ENCODE measurements at places on chromosomes 13 and 19.

- no peak for DNase-seq
These were observed 1.1 kb upstream of the FARP1 start for GRCh38 chr13:98141509-98142379.

- peak; percentile 47 for DNase-seq
These were observed 5.7 kb downstream of the SHISA7 start for GRCh38 chr19:55437410-55437809.

DNA sequence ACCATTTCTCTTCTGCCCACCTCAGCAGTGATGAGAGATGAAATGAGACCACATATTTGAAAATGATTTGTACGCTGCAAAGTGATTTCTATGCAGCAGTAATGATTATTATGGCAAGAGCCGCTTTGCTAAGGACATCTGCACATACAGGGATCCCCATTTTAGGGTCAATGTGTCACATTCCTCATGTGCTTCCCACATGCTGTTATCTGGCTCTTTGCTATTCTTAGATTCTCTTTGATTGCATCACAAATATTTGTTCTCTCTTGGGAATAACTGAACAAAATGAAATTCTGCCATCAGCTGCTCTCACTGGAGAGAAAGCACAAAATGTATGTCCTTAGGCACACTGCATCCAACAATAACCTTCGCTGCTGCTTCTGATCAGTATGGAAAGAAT, 209.5 kb upstream of the IPO5 start:
- no peak for DNase-seq

GRCh38 chr13:107867701-107868661, 347.4 kb downstream of the LIG4 start:
- peak; percentile 16 for DNase-seq

- no peak for DNase-seq
These were observed 8.5 kb upstream of the SLC25A15 start for GRCh38 chr13:40780822-40781401.

DNA sequence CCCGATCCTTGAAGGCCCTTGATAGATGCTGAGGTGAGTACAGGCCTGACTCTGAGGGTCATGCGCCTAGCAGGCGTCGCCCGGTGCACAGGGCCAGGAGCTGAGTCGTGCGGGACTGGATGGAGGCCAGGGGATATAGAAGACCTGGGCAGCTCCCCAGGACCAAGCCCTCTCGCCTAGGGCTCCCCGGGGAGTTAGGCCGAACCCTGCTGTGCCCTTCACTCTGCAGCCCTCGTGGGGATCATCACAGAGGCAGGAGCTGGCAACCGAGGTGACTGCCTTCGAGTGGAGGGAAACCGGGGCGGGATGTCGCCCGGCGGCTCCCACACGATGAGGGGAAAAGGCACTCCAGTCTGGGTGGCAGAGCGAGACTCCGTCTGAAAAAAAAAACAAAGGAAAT, 11.7 kb downstream of the CSNK1G2 start:
- DNase-seq, result no peak

DNA sequence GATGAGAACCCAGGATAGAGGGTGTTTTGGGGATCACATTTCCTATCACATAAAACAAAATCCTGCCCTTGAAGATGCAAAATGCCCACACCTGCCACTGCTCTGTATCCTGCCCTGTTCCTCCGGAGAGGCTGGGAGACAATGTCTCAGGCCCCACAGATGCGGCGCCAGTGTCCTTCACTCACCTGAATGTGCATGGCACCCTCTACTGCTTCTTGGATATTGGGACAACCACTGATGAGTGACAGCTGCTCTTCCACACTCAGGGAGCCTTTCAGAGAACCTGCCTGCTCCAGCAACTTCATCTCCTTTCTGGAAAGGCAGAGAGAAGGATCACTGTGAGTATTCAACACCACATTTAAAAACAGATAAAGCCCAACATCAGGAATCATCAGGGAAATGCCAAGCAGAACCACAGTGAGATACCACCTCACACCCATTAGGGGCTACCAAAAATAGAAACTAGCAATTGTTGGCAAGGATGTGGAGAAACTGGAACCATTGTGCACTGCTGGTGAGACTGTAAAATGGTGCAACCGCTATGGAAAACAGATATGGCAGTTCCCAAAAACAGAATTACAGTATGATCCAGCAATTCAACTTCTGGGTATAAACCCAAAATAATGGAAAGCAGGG, 36.4 kb downstream of the CRYL1 start:
- peak; percentile 30 for DNase-seq

DNA sequence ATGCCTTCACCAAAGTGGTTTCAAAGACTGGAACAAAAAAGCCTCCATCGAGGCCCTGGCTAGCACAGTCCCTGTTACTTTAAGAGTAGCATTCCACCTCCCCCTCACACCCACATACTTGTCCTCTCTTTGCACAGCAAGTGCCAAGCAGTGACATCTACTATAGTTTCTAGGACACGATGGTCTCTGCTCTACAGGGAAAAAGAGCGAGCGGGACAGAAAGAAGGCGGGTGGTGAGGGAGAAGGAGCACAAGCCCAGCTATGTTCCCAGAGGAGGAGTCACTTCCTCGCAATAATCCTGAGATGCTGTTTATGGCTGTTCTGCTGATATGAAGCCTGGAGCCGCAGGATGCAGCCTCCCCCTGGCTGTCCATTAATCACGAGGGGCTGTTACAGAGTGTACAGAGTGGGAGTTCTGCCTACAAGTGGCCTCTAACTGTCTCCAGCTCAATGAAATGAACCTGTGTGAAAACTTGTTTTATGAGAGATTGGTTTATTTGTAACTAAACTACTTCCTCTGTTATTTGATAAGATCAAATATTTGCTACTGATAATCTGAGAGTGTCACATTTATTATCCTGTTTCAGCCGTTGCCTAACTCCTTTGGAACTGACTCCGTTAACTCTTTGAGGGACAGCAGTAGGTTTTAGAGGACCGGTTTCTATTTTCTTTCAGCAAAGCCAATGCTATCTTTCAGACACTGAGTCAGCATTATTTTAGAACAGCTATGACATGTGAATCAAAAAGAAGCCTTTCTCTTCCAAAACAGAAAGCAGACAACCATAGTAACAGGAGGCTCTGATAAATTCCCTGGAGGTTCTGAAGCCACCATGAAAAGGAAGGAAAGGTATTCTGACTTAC, 208.0 kb downstream of the SPRY2 start:
- no peak for DNase-seq

DNA sequence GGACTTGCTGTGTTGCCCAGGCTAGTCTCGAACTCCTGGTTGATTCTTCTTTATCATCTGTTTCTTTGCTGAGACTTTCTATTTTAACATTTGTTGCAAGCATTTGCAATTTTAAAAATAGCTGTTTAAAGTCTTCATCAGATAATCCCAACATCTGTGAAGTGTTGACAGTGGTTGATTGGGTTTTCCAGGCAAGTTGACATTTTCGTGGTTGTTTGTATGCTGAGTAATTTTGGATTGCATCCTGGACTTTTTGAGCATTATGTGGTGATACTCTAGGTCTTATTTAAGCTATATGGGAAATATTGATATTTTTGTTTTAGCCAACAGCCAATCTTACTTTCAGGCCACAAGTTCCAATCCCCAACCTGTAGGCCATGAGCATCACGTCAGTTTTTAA, 25.1 kb downstream of the AP1M1 start:
- no peak for DNase-seq

- DNase-seq, result no peak
These were observed 69.5 kb upstream of the TDRD3 start for GRCh38 chr13:60327511-60327910.

DNA sequence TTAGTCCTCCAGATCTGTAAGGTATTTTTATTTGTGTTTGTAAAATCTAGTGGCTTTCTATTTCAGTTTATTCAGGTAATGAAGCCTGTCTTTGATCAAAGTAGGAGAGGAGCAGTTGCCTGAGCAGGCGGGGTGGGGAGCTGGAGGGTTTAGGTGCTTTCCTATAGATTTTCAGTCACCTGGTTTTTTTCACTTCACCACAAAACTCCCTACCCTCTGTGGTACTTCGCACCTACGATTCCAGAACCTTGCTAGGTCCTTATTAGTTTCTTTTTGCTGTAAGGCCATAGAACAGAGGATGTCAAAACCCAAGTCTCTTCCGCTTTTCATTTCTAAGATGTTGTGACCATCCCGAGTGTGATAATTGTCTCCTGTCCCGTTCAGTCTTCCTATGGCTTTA, 26.6 kb downstream of the SLAIN1 start:
- DNase-seq, result peak; percentile 18

DNA sequence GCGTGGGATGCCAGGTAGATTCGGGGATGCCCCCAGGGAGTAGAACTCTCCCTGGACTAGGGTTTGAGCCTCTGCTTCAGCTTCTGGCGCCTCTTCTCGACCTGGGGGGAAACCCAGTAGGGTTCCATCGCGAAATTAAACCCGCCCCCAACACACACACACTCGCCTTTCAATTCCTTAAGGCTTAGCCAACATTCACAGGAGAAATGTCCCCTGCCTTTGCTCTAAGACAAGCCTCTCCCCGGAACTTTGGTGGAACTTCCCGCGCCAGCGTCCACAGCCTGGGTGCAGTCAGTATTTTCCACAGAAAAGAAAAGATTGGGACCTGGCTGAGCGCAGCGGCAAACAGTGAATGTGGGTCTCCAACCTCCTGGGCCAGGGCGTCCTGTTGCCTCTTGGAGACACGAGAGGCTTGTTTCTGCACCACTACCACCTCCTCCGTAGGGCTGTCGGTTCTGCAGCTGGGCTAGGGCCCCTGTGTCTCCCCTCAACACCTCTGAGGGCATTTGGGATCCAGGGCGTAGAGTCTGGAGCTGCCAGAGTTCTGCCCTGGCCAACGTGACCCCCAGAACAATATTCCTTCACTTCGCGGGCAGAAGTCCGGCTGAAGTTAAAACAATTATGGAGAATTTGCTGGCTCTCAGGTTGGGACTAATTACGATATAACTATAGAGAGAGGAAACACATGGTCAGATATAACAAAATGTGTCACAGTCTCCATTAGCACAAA, 3.2 kb downstream of the PDX1 start:
- no peak for DNase-seq

GRCh38 chr13:90401150-90401549, 946.3 kb upstream of the MIR17HG start:
- DNase-seq, result no peak

- no peak for DNase-seq
These were observed 183.7 kb downstream of the TEX29 start for GRCh38 chr13:111503905-111504695.

GRCh38 chr19:35123573-35123972, 8.0 kb downstream of the FXYD3 start:
- no peak for DNase-seq

DNA sequence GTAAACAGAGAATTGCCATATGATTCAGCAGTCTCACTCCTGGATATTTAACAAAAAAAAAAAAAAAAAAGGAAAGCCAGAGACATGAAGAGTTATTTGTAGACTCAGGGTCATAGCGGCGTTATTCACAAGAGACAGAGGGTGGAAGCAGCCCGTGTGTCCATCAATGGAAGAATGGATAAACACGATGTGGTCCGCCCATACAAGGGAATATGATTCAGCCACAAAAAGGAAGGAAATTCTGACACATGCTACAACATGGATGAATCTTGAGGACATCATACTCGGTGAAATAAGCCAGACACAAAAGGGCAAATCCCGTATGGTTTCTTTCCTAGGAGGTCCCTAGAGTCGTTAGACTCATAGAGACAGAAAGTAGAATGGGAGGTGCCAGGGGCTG, 14.8 kb downstream of the ACSBG2 start:
- DNase-seq, result no peak

GRCh38 chr19:12140545-12141404, 625 bp upstream of the ZNF20 start:
- DNase-seq, result peak; percentile 93

GRCh38 chr19:3378352-3379150, 12.2 kb downstream of the NFIC start:
- DNase-seq, result no peak

DNA sequence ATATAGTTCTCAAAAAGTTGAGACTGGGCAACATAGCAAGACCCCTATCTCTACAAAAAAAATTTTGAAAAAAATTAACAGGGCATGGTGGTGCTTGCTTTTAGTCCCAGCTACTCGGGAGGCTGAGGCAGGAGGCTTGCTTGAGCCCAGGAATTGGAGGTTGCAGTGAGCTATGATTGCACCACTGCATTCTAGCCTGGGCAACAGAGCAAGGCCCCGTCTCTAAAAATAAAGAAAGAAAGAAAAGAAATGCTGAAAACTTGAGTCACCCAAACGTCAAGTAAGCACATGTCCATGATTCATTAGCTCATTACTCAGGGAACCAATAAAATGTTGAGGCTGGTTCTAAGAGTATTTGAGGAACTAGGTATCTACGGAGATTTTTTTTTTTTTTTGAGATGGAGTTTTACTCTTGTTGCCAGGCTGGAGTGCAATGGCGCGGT, 33.9 kb upstream of the SEMA6B start:
- no peak for DNase-seq

DNA sequence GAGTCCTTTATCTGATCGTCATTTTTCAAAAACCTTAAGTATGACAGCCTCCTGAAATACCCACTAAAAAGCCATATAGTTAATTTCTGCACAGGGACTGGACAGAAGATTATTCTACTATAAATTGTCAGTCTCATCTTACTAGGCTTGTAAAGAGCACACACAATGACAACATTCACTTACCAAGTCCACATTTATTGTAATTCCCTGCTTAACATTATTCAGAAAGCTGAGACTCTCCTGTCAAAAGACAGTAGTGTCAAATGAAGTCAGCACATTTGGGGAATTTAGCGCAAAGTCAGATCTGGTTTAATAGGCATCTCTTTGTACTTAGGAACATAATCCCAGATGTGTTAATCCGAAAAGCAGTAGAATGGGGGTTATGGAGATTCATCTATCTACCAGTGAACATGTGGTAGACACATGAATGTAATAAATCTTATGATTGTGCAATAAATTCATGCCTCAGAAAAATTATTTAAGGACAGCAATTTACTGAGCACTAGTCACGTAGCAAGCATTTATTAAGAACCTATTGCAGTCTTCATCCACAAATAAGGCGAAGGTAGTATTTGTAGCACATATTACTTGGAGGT, 224.6 kb upstream of the GPC6 start:
- DNase-seq, result no peak

DNA sequence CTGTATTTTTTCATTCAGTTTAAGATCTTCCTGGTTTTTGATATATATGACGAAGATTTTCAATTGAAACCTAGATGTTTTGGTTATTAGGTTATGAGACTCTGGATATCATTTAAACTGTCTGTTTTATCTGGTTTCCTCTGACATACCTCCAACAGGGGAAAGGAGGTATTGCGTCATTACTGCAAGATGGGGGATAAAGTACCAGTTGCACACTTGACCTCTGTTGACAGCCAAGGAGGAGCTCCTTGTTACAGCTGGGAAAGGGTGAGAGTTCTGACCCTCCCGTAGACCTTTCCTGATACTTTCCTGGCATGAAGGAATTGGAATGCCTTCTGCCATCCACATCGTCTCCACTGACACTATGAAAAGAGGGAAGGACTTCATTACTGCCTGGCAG, 82.0 kb upstream of the SHISA2 start:
- DNase-seq, result no peak
